ENCODE measurements at places on chromosomes 16 and 17.

DNA sequence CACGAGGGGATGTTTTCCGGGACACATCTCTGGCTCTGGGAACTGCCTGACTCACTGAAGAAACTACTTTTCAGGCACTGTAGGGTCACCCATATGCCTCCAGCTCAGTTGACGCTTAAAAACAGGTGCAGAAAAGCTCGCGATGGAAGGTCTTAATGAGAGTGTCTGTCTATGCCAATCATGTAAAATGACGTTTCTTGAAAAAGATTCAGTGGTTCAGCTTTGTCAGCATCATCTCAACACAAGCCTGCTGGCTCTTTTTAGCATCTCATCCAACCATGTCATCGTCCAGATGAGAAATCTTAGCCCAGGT, 27.5 kb downstream of the OR1D5 start:
- DNase-seq = no peak

GRCh38 chr16:29314292-29314934, 92.1 kb downstream of the NPIPB11 start:
- no peak for DNase-seq

DNA sequence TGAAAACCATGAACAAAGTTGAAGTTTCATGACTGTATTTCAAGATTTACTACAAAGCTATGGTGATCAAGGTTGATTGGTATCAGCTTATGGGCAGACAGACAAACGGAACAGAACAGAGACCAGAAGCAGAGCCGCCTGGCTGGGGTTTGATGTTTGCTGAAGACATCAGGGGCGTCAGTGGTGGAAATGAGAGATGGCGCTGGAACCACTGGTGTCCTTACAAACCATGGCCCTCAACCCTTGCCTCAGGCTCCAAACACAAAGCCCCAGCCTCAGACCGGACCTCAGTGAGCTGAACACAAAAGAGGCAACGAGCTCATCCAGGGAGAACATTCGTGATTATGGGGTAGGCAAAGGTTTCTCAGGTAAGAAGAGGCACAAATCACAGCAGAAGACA, 113.0 kb upstream of the METRNL start:
- no peak for DNase-seq

DNA sequence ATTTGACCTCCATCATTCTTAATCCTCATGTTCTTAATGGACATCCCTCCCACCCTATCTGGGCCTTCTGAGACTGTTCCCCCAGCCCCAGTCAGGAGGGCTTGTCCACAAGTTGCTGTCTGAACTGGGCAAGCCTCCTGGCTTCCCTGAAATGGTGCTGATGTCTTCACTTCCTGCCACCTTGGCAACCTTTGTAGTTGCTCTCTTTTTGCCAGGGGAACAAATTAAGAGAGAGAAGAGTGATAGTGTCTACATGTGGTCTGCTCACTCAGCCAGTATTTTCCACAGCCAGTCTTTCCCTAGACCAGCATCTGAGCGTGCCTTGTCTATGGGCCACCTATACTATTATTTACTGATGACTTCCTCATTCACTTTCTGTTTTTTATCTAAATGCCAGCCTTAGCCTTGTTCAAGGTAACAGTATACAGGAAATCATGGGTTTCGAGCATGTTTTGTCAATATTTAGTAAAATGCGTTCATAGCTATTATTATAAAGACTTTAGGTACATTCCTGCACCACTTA, 710.1 kb downstream of the MAF start:
- DNase-seq = no peak

DNA sequence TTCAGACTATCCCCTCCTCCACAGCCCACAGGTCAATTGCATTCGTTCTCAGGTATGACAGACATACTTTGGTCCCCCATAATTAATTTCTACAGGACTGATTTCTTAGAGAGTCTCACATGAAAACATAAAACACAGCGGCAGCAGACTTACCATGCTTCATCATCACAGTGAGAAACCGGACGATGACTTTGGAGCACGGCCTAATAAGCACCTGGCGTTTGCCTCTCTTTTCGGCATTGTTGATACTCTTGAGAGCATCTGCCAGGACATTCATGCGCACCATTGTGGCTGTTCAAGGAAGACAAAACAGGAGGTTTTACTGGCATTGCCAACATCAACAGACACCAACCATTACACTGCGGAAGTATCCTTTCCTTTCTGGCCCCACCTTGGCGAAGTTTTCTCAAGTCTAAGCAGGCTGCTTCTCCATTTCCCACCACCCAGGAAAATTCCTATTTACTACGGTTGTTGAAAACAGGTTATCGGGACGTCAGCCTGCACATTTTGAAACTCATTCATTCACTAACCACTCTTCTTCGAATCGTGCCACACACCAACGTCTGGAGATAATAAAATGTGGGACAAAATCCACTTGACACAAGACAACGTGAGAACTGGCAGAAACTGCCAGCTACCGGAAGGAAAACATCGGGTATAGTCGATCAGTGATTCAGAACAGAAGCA, 1.2 kb downstream of the RPS15A start:
- no peak for DNase-seq

GRCh38 chr16:21053590-21053989, 97.1 kb downstream of the DNAH3 start:
- no peak for DNase-seq

- peak; percentile 73 for DNase-seq
Measured at GRCh38 chr16:87461466-87461991, 31.3 kb downstream of the ZCCHC14 start.

- no peak for DNase-seq
Measured at GRCh38 chr17:19943026-19943425, 34.6 kb downstream of the AKAP10 start.

- no peak for DNase-seq
Measured at GRCh38 chr17:29252101-29252791, 5.6 kb downstream of the CRYBA1 start.
